ENCODE measurements at places on chromosomes 6 and 20. TPM values are rescaled to one million over a fixed set of nuclear protein-coding genes. Genes with fewer than 3 reads are reported as not detected.

DNA sequence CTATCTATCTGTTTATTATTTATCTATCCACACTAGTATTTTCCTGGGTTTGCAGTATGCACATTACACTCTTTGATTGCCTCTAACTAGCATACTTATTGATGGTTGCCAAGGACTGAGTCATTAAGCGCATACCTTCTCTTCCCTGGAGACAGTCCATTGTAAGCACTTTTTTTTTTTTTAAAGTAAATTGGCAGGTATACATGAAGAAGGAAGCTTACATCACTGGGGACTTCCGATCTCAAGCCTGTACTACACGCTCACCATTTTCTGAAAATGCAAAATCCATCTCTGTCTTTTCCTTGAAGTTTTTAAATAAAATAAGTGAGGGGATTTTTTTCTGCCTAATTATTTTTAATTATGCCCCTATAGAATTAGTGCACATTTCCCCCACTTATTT, 63.5 kb downstream of the HMGN3 start:
- DNase-seq, result no peak

- no peak for DNase-seq
Measured at GRCh38 chr20:8361006-8361652, 229.1 kb downstream of the PLCB1 start.

GRCh38 chr6:32974541-32975308, 6.3 kb downstream of the BRD2 start:
- no peak for DNase-seq

- DNase-seq, result no peak
Measured at GRCh38 chr6:161151660-161152526, 122.0 kb downstream of the AGPAT4 start.

DNA sequence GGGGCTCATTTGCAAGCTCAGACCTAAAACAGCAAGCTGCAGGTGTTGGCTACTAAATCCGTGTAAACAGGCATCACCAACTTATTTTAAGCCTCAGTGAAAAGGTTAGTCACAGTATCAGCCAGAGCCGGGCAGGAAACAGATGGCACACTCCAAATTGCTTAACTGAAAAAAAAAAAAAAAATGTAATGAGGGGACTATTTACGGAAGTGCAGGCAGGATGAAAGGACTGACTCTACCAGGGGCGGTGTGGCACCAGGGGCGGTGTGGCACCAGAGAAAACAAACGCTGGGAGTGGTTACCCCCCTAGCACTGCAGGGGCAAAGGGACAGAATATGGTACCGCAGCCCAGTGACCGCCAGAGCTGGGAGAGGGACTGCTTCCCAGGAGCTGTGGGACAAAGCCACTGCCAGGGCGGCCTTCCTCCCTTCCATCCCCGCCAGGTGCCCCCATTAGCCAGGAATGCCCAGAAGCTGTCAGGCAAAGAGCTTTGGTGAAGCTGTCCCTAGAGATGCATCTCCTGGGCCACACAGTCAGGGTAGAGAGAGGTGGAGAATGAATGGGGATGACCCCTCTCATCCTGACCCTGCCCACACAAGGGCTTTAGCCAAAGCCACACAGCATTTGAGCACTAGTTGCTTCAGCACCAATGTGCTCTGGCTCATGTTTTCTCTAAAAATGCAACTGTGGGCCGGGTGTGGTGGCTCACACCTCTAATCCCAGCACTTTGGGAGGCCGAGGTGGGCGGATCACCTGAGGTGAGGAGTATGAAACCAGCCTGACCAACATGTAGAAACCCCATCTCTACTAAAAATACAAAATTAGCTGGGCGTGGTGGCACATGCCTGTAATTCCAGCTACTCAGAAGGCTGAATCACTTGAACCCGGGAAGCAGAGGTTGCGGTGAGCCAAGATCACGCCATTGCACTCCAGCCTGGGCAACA, 39.6 kb upstream of the GFOD1 start:
- no peak for DNase-seq

- no peak for DNase-seq
Measured at GRCh38 chr6:111993342-111993741, 60.6 kb upstream of the CCN6 start.

PI3 gene
- total RNA-seq, result not detected

HBS1L gene
- total RNA-seq, result 71.3 TPM

SMOC2 gene
- total RNA-seq, result 1.8 TPM
